ENCODE measurements at places on chromosomes 2 and 18.

DNA sequence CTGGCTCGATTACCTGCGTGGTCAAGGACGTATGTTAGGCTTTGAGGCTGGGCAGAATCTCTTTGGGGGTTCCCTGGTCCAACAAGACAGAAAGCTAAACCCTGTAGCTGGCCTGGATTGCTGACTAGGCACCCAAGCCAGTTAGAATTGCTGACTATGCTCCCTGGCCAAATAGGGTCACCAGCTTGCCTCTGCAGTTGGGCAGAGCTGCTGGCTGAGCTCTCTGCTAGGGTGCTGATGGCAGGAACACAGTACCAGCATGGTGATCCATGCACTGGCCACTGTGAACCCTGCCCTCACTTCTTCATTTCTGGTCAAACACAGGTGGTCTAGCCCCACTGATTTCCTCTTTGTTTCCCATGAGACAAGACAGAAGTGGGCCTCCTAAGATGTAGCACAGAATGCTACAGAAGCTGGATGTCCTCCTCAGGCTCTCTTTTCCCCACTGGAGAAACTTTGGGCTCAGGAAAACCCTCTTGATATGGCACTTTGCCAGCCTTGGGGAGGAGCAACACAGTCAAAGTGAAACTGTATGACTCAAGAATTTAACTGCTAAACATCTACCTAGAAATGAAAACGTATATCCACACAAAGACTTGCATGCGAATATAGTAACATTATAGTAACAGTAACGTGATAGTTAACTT, 20.8 kb downstream of the SP140L start:
- DNase-seq, result no peak

DNA sequence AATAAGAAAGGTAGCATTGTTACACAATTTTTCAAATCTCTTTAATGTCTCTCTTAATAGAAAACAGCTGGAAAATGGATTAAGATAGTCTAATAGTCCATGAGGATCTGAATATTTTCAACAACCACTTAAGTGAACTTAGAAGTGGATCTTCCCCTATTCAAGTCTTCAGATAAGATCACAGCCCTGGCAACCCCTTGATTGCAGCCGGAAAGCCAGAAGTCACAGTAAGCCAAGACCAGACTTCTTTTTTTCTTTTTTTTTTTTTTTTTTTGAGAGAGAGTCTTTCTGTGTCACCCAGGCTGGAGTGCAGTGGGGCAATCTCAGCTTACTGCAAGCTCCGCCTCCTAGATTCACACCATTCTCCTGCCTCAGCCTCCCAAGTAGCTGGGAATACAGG, 18.6 kb upstream of the ZC3H15 start:
- no peak for DNase-seq

- no peak for DNase-seq
Measured at GRCh38 chr2:151336863-151337371, 20.5 kb upstream of the TNFAIP6 start.

- DNase-seq, result no peak
Measured at GRCh38 chr2:230912724-230913123, 12.3 kb downstream of the GPR55 start.

DNA sequence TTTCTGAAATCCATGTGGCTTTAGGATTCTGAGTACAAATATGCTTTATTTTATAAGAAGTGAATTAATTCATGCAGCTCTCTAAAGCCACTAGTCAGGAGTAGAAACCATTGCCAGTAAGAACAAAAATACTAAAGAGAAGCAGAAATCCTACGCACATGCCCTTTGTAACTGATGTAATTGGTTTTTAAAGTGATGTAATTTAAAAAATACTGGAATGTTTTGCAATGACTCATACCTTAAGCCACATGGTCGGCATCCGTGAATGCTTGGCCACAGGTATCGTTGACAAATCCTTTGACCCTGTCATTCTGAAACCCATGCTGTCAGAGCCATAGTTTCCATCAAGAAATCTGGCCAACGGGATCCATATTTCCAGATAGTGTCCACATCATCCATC, 213.3 kb downstream of the ACKR3 start:
- no peak for DNase-seq

- DNase-seq, result no peak
Measured at GRCh38 chr2:39725401-39725800, 53.7 kb downstream of the THUMPD2 start.
